Purkinje cell (primary cell): ENCODE measurements at places on chromosomes 16 and 17. TPM values are rescaled to one million over a fixed set of nuclear protein-coding genes. Genes with fewer than 3 reads are reported as not detected.

Gene TBX2
- not detected in 2 replicates for polyA plus RNA-seq

Gene NPIPA2
- polyA plus RNA-seq: 1.1 and 3.8 TPM in 2 replicates

Gene KRT33A
- not detected in 2 replicates for polyA plus RNA-seq

Gene ARL5C
- polyA plus RNA-seq: not detected in 2 replicates

Gene KIF2B
- not detected in 2 replicates for polyA plus RNA-seq

Gene SLC16A11
- polyA plus RNA-seq: not detected in 2 replicates

Gene TMC8
- not detected in 2 replicates for polyA plus RNA-seq

Gene SLC47A1
- 10.7 and 13.7 TPM in 2 replicates for polyA plus RNA-seq

Gene CACNG1
- not detected in 2 replicates for polyA plus RNA-seq

Gene PRSS33
- not detected in 2 replicates for polyA plus RNA-seq

Gene SCGB1C2
- not detected in 2 replicates for polyA plus RNA-seq

Gene IGFALS
- polyA plus RNA-seq: not detected in 2 replicates

Gene CCDC200
- not detected in 2 replicates for polyA plus RNA-seq

Gene POLDIP2
- polyA plus RNA-seq: 15.2 and 17.8 TPM in 2 replicates

Gene SLC5A2
- 8.3 and 9.3 TPM in 2 replicates for polyA plus RNA-seq

Gene AIPL1
- polyA plus RNA-seq: not detected in 2 replicates

Gene NOS2
- not detected in 2 replicates for polyA plus RNA-seq
